ENCODE measurements at places on chromosomes 12 and 14.

- no peak for DNase-seq
Observed at GRCh38 chr12:120846721-120847120, 57.4 kb downstream of the SPPL3 start.

DNA sequence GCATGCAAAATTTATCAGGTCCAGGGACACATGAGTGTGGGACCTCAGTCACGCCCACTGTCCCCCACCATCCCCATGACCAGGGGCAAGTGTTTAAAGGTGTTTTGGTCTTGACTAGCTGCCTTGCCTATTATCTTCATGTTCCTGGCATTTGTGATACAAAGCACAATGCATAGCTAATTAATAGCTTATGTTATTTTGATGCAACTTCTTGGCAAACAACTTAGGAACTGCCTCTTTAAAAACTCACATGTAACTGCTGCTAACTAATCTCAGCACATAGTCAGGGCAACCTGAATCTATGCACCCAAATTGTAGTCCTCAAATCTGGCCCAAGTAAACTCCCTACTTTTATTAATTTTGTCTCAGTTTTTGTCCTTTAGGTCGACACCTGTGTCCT lies 7.4 kb upstream of the OR6J1 start:
- no peak for DNase-seq

DNA sequence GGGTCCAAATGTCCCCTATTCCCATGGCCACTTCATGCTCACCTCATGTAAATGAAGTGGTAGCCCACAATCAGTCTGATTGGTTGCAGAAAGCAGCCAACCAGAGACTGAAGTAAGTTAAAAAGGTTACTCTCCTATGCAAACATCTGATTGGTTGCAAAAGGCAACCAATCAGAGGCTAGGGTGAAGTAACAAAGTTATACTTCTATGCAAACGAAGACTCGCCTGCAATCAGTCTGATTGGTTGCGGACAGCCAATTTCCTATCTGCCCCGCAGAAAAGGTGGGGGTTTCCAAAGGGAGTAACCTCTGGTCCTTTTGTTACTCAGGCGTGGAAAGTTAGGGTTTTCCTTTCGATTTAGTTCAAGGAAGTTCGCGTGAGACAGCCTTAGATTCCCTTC lies 208.1 kb upstream of the NEDD1 start:
- DNase-seq, result no peak

GRCh38 chr12:32183650-32184049 lies 77.0 kb downstream of the BICD1 start:
- DNase-seq, result no peak

DNA sequence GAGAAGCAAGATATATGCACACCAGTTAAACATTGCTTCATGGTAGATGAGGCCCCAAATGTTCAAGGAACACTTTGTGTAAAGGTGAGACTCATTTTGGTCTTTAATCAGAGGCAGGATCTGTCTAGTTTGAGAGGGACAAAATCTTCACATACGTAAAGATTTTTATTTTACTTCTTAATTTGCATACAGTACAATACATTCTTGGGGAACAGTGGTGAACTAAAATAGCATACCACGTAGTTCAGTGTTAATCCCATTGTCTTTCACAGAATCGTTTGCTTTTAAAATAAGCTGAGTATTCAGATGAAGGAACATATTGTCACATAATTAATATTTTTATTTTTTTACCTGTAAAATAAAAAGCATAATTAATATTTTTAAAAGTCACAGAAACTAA lies 43.3 kb downstream of the GPATCH2L start:
- no peak for DNase-seq

DNA sequence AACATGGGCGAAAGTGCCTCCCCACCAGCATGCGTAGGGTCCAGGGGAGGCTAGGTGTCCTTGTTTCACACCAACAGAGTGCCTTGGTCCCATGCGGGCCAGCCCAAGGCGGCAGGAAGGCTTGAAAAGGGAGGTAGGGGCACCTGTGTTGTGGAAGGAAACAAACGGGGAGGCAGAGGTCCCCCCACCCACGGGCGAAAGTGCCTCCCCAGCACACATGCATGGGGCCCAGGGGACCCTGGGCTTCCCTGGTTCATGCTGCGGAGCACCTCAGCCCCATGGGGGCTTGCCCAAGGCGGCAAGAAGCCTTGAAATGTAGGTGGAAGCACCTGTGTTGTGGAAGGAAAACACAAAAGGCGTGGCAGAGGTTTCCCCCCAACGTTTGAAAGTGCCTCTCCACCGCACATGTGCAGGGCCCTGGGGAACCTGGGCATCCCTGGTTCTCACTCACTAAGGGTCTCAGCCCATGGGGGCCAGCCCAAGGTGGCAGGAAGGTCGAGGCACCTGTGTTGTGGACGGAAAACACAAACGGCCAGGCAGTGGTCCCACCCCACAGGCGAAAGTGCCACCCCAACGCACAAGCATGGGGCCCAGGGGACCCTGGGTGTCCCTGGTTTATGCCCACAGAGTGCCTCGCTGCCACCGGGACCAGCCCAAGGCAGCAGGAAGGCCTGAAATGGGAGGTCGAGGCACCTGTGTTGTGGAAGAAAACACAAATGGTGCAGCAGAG lies 374.7 kb downstream of the ALG10 start:
- peak; percentile 2 for DNase-seq

DNA sequence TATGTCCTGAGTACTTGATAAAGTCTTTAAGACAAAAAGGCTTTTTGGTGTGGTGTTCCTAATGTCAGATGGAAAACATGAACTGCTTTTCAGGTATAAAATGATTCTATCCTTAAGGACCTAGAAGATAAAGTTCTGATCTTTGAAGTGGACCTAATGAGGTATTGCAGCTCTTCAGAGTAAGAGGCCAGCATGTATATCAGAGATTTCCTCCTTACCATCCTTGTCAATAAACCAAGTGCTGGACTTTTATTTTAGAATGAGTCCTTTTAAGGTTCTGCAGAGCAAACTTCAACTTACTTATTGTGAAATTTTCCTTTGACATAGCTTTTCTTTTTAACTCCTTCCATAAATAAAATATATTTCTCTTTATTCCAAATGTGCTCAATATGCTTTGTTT lies 50.1 kb downstream of the UNC79 start:
- DNase-seq, result no peak

DNA sequence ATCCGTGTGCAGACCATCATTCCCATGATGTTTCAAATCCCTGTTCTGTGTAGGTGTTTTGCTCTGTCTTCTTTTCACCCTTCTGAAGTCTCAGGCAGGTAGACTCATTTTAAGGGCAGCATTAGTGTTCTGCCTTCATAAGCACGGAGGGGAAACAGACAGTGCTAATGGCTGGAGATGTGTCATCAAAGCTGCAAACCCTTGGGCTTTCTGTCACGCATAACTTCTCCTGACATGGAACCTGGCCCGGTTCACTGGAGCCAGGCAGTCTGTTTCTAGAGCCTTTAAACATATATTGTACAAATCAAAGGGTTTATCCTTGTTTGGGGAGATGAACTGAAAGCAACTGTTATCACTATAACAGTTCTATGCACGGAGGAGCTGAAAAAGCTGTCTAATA lies 141.4 kb downstream of the TMEM132D start:
- DNase-seq, result no peak

GRCh38 chr14:104801520-104802393 lies 856 bp downstream of the ZBTB42 start:
- DNase-seq, result no peak

GRCh38 chr14:60640859-60641741 lies 8.2 kb downstream of the SIX1 start:
- DNase-seq, result no peak

GRCh38 chr12:1108276-1108675 lies 117.3 kb downstream of the ERC1 start:
- DNase-seq, result peak; percentile 74

- DNase-seq, result peak; percentile 96
Observed at GRCh38 chr12:120265473-120266179, at the start of gene PXN. TSS of gene PXN (minus strand) at chr12:120265730. CDS start at chr12:120265629, 101 bp downstream.

DNA sequence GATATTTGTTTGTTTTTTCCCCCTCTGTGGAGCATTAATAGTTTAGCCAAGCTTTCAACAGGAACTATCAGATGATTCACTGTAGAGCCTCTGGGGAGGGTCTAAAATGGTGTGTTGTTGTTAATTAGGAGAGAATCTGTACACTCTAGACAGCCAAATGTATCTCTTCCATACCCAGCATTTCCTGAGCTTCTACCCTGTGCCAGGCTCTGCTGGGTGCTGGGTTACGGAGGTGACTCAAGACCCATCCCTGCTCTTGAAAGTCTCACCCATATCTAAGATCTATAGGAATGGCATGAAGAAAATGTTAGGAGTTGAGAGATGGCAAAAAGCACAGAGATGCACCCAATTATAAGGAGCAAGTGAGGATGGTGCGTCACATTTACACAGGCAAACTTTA lies 245.8 kb downstream of the C12orf75 start:
- no peak for DNase-seq

GRCh38 chr12:75658286-75658685 lies 146.9 kb upstream of the KRR1 start:
- DNase-seq, result no peak

DNA sequence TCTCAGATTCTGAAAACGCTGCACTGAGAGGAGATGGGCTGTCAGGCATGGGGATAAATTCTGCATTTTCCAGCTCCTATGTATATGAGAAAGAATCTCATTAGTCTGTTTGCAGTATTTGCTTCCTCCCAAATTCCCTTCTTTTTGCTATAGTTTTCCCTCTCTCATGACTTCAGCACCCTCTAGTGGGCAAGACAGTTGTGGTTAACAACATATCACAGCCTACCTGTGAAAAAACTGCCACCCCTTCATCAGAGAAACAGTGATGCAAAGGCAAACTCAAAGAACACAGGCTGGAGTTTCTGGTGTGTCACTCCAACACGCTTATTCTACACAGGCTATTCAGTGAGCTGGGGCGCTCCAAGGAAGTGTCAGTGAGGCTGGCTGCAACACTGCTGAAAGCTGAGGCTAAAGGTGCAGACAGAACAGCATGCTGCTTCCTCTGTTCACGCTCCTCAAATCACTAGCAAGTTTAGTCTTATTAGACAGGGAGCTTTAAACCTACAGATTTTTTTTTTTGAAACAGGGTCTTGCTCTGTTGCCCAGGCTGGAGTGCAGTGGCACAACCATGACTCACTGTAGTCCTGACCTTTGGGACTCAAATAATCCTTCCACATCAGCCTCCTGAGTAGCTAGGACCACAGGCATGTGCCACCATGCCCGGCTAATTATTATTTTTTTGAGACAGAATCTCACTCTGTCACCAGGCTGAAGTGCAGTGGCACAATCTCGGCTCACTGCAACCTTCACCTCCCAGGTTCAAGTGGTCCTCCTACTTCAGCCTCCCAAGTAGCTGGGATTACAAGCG lies 19.3 kb downstream of the ZC2HC1C start:
- peak; percentile 49 for DNase-seq

DNA sequence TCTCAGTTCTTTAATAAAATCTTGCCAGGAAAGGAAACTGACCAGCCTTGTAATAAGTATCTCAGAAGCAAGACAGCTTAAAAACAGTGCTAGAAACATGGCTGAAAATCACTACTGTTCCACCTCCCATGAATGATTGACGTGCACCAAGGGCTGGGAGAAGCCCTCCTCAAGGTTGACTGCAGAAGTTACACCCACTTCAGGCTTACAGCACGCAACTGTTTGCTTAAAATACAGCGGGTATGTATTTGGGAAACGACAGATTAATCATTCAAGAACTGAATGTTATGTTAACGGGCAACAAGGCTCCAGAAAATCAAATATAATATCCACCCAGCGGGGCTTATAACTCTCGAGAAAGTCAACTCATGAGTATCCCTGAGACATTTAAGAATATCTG lies 22.1 kb downstream of the PRKD1 start:
- no peak for DNase-seq

DNA sequence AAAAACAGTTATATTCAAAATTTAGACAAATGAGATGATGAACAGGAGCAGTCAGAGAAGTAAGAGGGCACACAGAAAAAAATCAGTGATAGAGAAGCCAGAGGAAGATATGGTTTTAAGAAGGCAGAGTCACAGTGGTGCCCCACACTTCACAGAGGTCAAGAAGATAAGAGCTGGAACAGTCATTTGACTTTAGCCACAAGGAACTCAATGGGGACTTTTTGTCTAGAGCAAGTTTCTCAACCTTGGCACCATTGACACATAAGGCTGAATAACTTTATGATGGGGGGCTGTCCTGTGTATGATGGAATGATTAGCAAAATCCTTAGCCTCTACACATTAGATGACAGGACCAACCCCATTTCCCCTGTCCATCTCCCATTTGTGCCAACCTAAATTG lies 172.8 kb upstream of the PLEKHG7 start:
- no peak for DNase-seq

- no peak for DNase-seq
Observed at GRCh38 chr12:93751864-93752610, 74.9 kb downstream of the CRADD start.

GRCh38 chr12:104788840-104789271 lies 169.2 kb downstream of the SLC41A2 start:
- DNase-seq, result no peak

DNA sequence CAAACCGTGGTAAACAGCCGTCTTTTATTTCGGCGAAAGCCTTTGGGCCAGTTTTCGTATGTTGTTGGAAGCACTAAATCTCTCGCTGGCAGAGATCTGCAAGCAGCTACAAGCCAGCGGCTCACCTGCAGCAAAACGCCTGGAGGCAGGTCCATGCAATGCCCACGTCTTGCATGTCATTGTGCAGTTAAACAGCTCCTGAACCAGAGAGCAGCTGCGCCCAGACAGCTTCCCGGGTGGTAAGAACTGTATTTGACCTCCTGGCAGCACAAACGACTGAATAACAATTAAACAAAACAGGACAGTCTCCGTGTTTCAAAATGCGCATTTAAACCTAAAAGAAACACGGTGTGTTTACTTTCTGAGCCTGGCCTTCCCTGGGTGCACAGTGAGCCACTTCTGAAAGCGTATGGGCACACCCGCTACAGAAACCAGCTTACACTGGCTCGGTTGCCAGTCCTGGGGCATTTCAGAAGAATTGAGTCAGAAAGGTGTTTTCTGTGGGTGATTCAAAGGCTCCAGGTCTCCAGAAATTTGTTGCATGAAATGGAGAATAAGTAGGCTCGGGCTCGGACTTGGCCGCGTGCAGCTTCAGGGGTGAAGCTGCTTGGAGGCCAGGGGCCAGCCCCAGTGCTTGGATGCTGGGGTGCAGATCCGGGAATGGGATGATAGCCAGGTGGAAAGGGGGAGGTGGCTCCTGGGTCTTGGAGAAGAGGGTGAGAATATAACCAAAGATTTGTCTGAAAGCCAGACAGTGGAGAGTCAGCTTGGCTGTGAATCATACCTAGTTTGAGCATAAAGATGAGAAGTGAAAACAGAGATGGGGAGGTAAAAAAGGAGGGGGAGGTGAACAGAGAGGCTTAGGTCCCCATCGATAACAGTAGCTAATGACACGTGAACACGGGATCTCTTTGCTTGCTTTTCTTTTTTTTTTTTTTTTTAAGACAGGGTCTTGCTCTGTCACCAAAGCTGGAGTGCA lies 24.9 kb upstream of the FZD10 start:
- no peak for DNase-seq

DNA sequence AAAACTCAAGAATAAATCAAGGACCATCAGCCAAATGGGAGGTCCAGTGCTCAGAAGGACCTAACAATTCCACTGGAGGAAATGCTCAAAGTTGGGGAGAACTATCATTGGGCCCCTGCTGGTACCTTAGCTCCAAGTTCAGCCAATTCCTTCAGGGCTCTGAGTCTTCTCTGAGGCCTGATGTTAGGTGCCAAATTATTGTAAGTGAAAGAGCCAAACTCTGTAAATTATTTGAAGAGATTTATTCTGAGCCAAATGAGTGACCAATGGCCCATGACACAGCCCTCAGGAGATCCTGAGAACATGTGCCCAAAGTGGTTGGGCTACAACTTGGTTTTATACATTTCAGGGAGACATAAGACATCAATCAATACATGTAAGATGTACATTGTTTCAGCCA lies 8.2 kb upstream of the TMEM263 start:
- DNase-seq, result no peak

- no peak for DNase-seq
Observed at GRCh38 chr14:63492391-63492790, 50.8 kb downstream of the PPP2R5E start.

GRCh38 chr12:26564391-26564790 lies 268.6 kb downstream of the ITPR2 start:
- DNase-seq, result no peak

All from GM10248 (cell line).